ENCODE measurements at places on chromosomes 13 and 19.
A peak's percentile ranks its signal among the peaks of the same experiment; 100 is the strongest.

DNA sequence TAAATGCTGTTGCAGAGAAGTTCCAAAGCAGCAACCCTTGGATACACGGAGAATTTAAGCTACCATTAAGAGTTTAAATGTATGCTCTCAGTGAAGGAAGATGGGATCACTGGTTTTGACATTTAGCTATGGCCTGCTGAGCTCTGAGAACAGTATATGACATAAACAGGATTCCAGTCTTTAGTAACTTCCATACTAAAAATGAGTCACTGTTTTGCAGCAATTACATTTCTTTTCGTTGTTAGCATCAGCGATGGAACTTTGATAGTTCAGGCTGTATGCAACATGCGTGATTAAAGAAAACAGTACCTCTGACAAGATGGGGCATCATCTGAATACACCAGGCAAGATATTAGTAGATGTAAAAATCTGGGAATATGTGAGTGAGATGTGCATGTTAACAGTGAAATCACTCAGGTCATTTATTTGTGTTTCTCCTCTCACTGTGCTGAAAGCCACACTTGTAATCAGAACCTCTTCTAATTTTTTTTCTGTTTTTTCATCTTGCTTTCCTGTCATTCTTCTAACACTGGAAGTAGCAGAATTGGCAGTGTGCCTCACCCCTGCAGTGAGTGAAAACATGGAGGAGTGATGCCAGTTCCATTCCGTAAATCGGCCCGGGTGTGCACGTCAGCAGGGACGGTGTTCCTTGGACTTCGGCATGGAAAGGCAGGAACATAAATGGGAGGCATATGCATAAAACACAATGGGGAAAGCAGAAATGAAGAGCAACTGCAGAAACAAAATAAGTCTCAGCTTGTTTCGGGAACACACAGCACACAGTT lies 361.5 kb downstream of the OXGR1 start:
- DNase-seq, result no peak

- no peak for DNase-seq
Measured at GRCh38 chr13:25177012-25177411, 4.9 kb upstream of the AMER2 start.

DNA sequence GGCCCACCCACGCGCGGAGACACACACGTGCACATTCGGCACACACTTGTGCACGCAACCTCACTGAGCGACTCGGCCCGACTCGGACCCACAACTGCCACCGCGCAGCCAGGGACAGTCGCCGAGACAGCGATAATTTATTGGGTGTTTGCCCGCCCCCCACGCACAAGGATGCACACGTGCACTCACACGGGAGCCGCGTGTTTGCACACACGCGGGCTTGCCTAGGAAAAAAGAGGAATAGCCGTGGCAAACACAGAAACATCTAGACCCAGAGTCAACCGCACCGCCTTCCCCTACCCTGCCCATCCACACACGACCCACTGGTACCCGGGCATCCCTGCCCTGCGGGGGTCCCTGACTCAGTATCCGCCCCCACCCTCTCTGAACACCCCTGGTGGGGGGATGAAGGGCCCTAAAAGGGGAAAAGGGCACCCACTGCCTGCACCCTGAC lies 1.1 kb upstream of the SSBP4 start:
- DNase-seq, result no peak

- DNase-seq, result no peak
Measured at GRCh38 chr13:42373048-42373812, 101.3 kb downstream of the AKAP11 start.

- DNase-seq, result no peak
Measured at GRCh38 chr13:94860981-94861407, 148.6 kb upstream of the SOX21 start.

DNA sequence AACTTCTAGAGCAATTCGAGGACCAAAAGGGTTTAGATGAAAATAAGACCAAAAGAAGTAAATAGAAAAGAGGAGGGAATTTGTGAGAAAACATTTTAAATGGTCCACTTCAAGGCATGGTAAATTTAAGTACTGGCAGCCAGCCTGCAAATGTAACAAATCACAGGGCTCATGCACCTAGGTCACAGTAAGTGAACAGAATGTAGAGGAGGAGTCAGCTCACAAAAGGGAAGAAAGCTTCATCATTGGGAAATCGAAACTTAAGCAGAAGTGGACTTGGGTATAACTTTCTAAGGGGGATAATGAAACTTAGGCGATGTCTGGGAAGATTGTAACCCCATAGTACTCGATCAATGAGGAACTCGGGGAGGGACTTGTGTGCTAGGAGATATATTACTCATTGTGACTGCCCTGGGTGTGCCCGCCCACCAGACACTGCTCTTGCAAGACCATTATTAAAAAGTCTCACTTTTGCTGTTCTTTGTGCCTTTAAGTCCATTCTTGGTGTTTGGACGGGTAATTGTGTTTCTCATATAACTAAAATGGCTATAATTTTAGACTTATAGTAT lies 1053.6 kb upstream of the MIR17HG start:
- no peak for DNase-seq

GRCh38 chr19:42170715-42171114 lies 38.5 kb upstream of the POU2F2 start:
- no peak for DNase-seq

- no peak for DNase-seq
Measured at GRCh38 chr19:4357095-4357797, 13.9 kb downstream of the MPND start.

DNA sequence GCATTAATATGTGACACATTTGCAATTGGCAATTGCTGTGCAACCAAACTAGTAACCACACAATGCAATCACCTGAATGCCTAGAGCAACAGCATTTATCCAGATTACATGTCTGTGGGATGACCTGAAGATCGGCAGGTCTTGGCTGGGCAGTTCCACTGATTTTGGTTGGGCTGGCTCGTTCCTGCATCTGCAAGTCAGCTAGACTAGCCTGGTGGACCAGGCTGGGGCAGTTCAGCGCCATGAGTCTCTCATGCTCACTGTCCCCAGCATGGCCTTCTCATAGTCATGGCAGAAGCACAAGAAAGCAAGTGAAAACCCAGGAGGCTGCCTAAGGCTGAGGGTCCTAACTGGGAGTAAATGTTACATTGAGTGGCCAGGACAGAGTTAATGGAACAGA lies 229.1 kb upstream of the TSHZ3 start:
- DNase-seq, result no peak

DNA sequence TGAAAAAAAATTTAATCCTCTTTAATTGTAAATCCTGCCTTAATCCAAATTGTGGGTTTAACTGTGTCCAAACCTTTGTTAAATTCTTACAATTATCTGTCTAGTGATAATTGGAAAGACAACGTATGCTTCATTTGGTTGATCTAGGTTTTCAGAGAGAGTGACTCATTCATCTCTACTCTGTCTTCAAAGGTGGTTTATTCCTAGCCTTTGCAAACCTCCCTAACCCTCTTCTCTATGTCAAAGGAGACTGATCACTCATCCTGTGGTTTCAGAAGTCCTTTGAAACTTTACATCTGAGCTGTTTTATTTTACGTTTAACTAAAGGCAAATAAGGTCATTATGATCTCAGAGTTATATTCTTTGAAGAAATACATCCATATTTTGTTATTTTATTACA lies 8.8 kb upstream of the OXGR1 start:
- DNase-seq, result no peak

- DNase-seq, result no peak
Measured at GRCh38 chr13:111319521-111319920, 921 bp upstream of the TEX29 start.

DNA sequence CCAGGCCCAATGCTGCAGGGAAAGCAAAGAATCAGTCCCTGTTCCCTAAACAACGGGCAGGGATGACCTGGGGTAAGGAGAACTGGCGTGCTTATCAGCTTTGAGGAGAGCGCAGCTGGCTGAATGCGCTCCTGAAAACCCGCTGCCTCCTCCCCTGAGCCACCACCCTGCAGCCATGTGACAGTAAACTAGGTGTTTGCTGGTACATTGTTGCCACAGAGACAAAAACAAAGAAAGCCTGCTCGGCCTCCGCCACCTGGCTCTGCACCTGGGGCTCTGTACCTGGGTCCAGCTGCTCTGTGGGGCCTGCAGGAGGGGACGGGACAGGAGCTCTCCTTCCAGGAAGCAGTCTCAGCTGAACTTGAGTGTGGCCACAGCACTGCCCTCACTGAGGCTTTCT lies 21.8 kb downstream of the MCF2L start:
- no peak for DNase-seq

GRCh38 chr19:47157431-47158321 lies 27.0 kb downstream of the SAE1 start:
- DNase-seq, result peak; percentile 22

GRCh38 chr13:23956106-23956505 lies 58.8 kb upstream of the C1QTNF9B start:
- DNase-seq, result no peak

DNA sequence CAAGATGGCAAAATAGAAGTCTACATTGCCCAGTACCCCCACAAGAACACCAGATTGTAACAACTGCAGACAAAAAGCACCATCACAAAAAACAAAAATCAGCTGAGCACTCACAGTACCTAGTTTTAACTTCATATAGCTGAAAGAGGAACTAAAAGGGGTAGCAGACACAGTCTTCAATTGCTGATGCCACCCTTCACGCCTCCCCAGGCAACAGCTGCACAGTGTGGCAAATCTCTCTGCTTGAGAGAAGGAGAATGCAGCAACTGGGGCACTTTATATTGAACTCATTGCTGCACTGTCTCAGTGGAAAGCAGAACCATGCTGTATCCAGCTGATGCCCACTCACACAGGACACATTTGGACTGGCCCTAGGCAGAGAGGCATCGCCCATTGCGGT lies 2714.5 kb upstream of the PCDH20 start:
- DNase-seq, result no peak

DNA sequence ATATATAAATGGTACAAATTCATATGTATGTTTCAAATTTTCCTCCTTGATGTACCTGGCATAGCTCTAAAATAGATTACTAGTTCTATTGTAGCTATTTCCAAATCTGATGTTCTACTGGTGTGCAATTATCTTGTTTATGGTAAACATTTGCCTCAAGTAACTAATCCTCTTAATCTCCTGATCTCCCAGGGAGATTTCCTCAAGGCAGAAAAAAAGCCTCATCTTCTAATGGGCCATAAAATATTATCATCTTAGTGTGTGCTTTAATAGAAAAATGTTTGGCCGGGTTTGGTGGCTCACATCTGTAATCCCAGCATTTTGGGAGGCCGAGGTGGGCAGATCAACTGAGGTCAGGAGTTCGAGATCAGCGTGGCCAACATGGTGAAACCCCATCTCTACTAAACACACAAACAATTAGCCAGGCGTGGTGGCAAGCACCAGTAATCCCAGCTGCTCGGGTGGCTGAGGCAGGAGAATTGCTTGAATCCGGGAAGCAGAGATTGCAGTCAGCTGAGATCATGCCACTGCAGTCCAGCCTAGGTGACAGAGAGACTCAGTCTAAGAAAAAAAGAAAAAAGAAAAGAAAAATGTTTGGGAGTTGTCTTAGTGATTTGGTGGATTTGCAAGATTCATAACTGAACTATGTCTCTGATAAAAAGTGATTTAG lies 498.9 kb upstream of the SLITRK5 start:
- DNase-seq, result no peak

- no peak for DNase-seq
Measured at GRCh38 chr19:6362351-6362801, 1.0 kb downstream of the CLPP start.

DNA sequence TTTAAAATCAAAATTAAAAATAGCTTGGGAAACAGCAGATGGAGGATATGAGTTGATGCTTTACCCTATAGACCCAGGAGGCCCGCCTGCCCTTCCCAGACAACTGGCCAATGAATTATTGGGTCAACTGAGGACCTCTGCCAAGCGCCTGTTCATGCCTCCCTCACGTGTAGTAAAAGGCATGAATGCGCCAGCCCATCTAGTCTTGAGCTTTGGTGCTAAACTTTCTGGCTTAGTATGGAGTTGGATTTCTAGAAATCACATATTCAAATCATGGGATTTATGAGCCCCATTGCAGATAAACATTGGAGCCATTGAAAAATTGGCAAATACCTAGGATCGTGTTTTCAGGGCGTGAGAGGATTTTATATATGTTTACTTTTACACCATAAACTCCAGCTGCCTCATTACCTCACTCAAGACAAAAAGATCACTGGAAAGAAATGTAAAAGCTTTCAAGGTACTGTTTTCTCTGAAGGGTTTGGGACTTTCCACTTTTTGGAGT lies 47.1 kb downstream of the COL4A2 start:
- no peak for DNase-seq

- no peak for DNase-seq
Measured at GRCh38 chr19:27859689-27860088, 1353.3 kb downstream of the UQCRFS1 start.

DNA sequence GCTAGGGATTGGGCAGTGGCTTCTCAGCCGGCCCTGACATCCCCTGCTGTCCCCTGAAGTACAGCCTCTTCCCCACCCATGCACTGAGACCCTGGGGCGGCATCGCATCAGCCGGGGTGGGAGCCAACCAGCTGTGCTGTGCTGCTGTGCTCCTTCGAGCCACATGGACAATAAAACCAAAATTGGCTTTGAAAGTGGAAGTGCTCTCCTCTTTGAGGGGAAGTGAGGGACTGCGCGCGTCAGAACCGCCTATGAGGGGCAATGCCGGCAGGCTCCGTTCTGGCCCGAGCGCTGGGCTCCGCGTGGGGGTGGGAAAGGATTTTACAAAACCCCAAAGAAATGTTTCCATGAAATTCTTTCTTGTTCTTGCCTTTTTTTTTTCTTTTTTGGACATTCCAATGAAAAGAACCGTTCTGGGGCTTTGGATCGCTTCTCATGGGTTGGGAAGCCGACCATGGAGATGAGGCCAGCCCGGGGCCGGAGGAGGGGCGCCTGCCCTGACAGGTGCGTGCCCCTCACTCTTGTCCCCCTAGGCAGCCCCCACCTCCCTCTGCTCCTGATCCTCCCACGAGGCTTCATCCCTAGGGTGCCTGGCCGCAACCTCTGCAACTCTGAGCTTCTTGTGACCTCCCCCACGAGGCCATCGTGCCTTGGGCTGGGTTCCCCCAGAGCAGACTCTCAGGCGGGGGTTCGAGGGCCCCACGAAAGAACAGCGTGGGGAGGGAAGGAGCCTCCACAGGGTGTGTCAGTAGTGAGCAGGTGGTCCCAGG lies 22.6 kb downstream of the KLHL26 start:
- no peak for DNase-seq

DNA sequence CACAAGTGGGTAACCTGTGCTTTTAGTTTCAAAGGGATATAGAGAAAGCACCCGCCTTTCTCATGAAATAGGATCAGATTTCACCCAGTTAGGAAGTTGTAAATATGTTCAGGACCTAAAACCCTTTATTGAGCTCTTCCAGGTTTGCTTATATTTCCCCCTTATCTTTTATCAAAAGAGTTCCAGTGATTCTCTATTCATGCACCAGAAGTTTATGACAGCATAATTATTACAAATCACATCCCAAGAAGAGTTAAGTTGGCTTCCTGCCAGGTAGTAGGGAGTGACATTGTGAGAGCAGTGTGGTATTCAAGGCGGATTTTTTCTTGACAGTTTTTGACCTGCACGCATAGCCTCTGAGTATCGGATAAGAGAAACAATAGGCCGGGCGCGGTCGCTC lies 190.3 kb downstream of the STK24 start:
- DNase-seq, result no peak

DNA sequence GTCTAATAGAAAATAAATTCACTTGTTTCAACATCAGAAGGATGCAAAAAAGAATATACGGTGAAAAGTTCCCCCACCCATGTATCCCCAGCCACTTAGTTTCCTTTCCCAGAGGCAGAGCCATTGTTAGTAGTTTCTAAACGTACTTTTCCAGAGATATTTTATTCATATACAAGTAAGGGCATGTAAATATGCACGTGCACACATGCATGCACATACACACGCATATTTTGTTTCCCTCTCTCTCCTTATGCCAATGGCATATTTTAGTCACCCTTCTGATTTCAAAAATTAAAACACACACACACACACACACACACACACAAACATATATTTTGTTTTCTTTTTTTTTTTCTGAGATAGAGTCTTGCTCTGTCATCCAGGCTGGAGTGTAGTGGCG lies 147.4 kb downstream of the PDS5B start:
- no peak for DNase-seq

Measured in stimulated activated CD8-positive, alpha-beta memory T cell treated with anti-CD3 and anti-CD28 coated beads, Interleukin-4, amount 100 ng/mL, for 24 hours (primary cell).